ENCODE measurements at places on chromosomes 16 and 17. TPM values are rescaled to one million over a fixed set of nuclear protein-coding genes. Genes with fewer than 3 reads are reported as not detected.

DNA sequence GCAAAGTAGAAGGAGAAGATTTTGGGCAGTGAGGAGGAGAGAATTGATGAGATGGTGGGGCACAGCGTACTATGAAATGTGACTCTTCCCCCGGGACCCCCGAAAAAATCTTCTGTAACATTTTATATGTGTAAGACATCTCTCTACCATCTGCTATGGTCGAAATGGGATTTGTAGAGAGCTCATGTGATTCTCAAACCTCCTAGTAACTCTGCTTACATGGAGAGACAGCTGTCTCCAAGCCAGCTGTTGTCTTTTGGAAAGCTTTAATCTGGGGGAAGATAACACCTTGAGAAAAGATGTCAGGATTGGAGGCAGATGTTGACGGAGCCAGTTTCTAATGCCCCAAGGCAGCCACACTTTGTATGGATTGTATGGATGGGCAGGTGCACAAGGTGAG lies 94.1 kb downstream of the PRKCB start:
- DNase-seq = no peak

GRCh38 chr16:1426734-1427471 lies 4.0 kb upstream of the PERCC1 start:
- DNase-seq = no peak

DNA sequence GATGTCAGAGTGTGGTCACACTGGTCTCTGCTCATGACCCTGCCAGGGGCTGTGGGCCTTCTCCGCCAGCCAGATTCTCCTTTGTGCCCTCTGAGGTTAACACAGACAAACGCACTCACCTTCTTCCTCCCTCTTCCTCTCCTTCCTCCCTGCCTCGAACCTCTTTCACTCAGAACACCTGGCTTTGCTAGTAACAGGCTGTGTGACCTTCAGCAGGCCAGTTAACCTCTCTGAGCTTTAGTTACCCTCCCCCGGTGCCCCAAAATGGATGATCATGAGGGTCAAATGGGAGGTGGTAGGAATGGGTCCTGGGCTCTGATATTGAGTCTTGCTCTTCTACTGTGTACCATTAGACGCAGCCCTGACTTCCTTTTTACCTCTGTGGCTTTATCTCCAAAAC lies 127.1 kb downstream of the OR1D5 start:
- no peak for DNase-seq

DNA sequence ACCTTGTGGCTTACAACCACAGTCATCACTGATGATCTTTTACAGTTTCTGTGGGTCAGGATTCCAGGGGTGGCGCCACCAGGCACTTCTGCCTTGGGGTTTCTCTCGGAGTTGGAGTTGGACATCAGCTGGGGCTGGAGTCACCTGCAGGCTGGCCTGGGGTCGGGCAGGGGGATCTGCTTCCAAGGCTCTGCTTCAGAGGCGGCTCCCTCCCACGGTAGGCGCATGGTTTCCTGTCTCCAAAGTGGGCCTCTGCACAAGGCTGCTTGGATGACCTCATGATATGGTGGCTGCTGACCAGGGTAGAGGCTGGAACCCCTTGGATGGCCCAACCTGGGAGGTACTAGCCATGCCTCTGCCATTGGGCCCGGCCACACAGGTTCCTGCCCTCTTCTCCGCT lies 170.6 kb upstream of the CIBAR2 start:
- DNase-seq = no peak

- DNase-seq = no peak
These were observed at the start of gene CDH8 for GRCh38 chr16:62036101-62036801. Gene CDH8 (minus strand): TSS chr16:62036438. CDS start chr16:62021403, 15,035 bp downstream.

GRCh38 chr17:51372345-51373004 lies 112.1 kb downstream of the UTP18 start:
- peak; percentile 39 for DNase-seq

- no peak for DNase-seq
These were observed 251.4 kb upstream of the KIF2B start for GRCh38 chr17:53571342-53571741.

- DNase-seq = no peak
These were observed 57.7 kb upstream of the SLC25A19 start for GRCh38 chr17:75346906-75347305.

- DNase-seq = no peak
These were observed 59.1 kb upstream of the ELAC2 start for GRCh38 chr17:13076905-13077304.

DNA sequence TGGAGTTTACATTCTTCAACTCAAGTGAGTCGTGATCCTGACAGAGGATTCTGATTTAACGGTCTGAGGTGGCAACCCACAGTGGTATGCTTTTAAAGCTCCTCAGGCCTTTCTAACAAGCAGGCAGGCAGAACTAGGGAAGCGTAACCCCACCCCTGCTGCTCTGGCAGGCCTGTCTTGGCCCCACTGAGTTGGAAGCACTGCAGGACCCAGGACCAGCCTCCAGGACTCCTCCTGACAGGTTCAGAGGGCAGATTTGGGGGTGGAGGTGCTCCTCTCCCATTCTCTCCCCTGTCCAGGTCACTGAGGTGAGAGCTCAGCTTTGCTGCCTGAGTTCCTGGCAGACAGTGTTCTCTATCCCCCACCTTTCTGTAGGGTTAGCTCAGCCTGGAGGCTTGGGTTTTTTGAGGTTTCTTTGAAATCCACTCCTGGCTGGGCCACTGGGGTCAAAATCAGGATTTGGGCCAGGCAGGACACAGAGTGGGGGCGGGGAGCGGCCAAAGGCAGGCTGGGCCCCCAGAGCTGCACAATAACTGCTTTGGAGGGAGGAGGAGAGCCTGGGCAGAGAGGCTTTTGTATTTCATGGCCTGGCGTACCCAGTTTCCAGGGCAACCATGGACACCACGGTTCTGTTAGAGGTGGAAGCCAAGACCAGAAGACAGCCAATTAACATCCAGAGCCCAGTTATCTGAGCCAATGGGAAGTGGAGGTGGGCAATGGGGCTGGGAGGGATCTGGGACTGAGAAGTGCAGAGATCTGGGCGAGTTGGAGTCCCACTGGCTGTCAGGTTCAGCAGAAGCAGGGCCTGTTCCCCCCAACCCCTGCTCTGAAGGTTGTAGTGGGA lies 9.5 kb downstream of the MRPL27 start:
- no peak for DNase-seq

DNA sequence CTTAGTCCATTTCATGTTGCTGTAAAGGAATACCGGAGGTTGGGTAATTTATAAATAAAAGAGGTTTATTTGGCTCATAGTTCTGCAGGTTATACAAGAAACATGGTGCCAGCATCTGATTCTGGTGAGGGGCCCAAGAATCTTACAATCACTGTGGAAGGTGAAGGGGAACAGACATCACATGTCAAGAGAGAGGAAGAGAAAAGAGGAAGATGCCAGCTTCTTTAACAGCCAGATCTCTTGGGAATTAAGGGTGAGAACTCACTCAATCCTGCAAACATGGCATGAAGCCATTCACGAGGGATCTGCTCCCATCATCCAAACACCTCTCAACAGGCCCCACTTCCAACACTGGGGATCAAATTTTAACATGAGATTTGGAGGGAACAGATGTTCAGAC lies 49.5 kb downstream of the BMERB1 start:
- DNase-seq = no peak

- no peak for DNase-seq
These were observed 168.2 kb downstream of the VPS53 start for GRCh38 chr17:546456-546855.

DNA sequence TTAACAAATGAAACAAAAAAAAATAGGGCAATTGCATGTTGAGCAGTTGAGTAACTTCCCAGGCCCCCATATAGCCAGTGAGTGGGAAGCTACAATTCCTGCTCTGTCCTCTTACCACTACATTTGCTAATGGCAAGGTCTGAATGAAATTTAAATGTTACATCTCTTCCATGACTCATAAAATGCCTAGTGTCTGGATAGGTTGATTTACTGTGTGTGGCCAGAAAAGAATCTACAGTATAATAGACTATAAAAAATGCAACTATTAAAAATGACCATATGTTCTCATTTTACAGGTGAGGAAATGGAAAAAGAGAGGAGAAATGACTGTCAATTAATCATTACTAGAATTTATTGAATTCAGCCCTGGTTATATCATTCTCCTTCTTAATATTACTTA lies 1199.3 kb downstream of the CDH11 start:
- no peak for DNase-seq

DNA sequence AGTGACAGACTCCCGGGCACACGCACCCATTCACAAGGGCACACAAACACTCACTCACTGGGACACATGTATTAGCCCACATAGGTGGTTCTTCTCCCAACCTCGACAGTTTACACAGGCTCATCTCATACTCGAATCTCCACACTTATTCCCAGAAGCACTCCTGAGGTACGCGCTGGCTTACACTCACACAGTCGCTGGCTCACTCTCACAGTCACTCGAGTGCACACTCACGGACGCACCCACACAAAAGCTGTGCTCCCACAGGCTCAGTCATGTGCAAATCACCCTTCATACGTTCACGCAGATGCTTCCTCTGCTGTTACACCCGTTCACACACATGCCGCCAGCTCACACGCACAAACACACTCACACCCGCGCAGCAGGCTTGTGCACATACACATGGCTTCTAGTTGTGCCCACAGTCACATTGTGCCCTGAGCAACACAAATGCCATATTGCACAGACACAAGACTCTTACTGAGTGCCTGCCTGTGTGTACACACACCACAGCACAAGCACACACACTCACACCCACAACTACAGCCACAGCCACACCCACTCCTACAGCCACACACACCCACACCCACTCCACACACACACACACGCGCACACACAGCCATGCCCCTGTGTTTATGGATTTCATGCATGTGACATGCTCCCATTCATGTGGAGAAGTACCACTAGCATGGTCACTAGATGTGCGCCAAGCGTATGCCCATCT lies 8.4 kb upstream of the PRR29 start:
- no peak for DNase-seq

GRCh38 chr17:1137465-1137894 lies 42.3 kb downstream of the ABR start:
- no peak for DNase-seq

DNA sequence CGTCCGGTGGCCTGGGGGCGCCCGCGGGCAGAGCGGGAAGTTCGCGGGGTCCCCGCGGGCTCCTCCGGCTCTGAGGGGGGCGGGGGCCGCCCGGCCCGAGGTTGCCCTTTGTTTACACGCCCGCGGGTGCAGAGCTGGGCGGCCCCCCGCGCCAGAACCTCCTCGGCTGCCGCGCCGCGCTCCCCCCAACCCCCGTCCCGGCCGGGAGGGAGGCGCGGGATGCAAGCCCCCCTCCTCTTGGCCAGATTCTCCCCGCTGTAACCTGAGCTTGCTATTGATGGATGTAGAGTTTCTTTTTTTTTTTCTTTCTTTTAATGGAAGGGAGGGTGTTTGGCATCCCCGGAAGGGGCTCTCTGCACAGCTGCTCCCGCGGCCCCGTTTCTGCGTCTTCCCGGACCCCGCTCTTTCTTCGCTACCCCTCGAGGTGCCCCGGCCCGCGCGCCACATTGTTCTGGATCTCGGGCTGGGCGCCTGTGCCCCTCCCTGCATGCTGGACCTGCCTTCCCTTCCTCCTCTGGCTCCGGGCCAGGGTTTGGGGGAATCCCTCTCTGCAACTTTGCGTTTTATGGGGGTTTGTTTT lies 646 bp downstream of the CBX2 start:
- DNase-seq = no peak

DNA sequence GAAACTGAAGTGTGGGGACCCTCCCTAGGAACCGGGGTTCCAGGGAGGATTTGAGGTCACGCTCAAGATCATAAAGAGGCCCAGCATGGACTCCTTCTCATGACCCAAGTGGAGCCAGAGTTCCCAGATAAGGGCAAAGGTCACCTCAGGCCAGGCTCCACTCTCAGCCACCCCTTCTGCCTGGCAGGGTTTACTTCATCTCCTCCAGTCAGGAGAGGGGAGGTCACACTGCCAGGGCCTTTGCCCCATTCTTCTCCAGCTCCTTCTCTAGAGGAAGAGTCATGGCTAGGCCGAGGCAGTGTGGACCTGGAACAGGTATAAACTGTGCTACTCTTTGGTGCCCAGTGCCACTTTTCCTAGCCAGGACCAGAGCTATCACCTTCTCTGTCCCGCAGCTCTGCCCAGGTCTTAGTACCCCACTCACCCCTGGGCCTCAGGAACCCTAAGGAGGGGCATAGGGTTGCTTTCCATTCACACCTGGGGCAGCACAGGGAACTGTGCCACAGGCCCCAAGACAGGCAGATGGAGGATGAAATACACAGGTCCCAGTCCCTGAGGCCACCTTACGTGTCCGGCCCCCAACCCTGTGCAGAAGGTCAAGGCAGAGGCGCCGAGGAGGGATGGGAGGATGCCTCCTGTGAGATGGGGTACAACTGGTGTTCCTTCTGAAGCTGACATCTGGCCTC lies 879 bp upstream of the ACSF2 start:
- peak; percentile 29 for DNase-seq

DNA sequence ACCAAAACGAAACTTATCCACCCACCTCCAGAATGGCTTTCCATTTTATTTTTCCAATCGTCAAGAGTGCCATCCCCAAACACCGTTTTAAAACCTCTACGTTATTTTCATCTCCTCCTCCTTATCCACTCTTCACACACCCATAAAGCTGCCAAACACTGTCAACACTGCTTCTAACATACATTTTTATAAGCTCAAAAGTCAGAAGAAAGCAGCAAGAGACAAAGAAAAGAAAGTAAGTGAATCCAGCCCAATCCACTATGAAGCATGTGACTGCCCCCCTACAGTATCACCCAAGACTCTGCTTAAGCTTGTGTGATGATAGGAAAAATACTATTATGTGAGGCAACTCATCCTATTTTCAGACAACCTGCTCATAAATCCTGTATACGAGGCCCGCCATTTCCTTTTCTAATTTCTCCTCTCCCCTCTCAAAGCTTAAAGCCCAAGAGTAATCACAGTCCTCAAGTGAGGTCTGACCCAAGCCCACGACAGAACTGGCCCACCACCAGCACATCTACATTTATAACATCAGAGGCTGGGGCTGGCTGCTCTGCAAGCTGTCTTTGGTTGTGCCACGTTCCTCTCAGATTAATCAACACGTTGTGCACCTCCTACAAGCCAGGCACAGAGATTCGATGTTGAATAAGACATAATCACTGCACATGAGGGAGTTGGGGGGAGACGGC lies 16.3 kb downstream of the USP31 start:
- DNase-seq = peak; percentile 61

The FOXO3B gene
- 0.42 TPM for polyA plus RNA-seq

The CMTM2 gene
- not detected for polyA plus RNA-seq

The PDE6G gene
- not detected for polyA plus RNA-seq

The TGFB1I1 gene
- 29.5 TPM for polyA plus RNA-seq

The CAPN15 gene
- 26.0 TPM for polyA plus RNA-seq

The TPPP3 gene
- polyA plus RNA-seq = 20.1 TPM

The ACSF3 gene
- polyA plus RNA-seq = 12.2 TPM

The PIK3R6 gene
- 0.76 TPM for polyA plus RNA-seq

The ANKRD40CL gene
- not detected for polyA plus RNA-seq
